ENCODE measurements at places on chromosomes 7 and 10.

- DNase-seq, result no peak
Measured at GRCh38 chr10:113470372-113471240, 82.2 kb upstream of the HABP2 start.

GRCh38 chr7:233249-234035 is 41.1 kb downstream of the FAM20C start:
- DNase-seq, result peak; percentile 61

DNA sequence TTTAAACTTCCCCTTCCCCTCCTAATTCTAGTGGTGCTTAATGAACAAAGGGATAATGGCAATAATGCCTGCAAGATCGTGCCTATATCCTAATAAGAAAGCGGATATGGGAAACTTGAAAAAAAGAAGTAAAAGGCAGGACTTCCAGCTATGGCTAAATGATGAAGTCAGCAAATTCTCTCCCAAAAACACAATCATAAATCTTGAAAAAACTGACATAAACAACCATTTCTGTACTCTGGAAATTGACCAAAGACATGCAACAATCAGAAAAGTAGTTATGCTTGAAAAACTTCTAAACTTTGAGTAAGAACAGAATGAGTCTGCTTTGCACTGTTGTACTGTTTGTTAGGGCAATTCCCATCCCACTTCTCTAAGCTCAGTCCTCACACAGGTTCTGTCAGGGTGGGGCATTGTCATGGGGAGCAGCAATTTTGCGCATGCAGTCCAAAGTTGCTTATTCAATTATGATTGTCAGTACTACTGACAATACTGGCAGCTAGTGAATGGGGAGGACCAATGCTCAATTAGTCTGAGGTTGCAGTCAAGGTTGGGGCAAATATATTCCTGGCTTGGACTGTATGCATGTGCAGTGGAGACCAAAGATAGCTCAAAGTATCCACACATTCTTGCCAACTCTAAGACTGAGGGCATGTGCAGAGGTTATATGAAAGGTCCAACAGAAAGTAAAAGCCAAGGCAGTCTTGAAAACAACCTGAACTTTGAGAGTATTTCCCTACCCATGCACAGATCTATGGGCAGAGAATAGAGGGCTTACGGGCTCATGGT is 34.1 kb upstream of the ARHGAP22 start:
- DNase-seq, result no peak

DNA sequence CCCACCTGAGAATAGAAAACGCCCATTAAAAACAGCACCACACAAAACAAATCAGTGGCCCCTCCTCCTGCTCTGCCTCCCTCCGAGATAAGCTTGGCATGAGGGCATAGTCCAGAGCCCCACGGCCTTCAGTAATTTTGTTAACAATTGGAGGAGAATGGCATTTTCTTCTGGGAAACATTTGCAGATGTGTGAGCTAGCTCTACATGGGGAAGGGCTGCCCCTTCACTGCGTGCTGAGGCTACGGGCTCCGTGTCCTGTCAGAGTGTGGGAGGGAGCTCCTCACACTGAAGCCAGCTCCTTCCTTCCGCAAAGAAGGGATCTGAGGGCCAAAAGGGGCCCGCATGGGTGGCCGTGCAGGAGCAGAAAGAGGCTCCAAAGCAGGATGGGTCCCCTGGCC is 15.2 kb downstream of the GRK5 start:
- no peak for DNase-seq

DNA sequence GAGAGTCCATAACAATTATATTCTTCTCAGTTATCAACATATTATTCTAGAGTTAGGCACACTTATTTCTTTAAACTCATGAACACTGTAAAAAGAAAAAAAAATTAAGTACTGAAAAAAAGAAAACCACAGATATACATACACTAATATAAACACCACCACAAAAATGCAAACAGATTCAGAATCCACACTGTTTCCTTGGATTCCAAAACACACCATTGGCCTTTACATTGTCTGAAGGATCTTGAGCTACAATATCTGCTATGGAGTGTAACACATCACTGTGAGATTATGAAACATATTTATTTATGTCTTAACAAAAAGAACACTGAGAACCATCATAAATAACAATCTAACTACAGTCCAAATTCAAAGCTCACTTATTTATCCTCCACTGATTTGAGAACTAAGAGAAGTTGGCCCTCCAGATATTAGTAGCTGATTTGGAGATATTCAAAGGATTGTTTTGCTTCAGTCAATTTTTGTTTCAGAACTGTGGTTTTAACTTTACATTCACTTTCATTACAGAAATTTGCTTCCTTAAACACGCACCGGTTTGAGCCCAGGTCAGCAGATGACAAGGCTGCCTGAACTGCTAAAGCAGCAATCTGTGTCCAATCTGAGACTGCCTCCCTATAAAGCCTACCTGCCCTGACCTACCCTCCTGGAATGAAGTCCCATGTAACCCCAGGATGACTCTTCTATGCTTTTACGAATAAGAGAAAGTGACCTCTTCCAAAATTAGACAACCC is 47.0 kb upstream of the CDK1 start:
- no peak for DNase-seq

- no peak for DNase-seq
Measured at GRCh38 chr10:35347121-35347562, 10.8 kb downstream of the CCNY start.

DNA sequence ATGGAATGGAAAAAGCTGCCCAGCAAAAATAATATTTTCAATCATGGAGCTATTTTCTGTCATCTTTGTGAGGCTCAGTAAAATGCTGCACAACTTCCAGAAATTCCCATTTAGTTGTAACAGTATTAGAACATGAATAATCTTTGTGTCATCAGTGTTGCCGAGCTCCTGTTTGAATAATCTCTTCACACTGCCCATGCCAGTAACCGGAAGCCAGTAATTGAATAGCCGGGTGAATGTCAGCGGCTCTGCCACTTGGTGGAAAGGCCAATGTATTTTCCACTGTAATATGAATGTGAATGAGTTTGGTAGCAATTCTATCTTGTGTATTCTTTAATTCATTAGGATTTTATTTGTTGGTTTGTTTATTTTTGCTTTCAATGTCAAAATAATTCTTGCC is 172.5 kb upstream of the INSYN2A start:
- DNase-seq, result no peak

DNA sequence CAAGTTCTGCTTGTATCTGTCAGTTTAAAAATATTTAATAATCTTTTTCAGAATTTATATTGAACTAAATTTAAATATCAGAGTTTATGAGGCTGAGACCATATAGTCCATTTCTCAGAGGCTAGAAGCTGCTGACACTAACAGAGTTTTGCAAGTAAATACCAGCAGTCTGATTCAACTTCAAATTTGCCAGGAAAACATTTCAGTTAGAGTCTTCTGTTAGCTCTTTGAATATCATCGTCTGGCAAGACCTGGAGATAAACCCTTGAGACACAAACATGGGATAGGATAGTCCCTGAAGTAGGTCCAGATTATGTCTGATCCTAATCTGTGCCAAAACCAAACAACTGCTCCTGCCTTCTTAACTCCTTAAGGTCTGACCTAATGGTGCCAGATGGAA is 472.8 kb upstream of the STEAP1 start:
- DNase-seq, result no peak

GRCh38 chr7:45701701-45702510 is 127.7 kb downstream of the ADCY1 start:
- no peak for DNase-seq

DNA sequence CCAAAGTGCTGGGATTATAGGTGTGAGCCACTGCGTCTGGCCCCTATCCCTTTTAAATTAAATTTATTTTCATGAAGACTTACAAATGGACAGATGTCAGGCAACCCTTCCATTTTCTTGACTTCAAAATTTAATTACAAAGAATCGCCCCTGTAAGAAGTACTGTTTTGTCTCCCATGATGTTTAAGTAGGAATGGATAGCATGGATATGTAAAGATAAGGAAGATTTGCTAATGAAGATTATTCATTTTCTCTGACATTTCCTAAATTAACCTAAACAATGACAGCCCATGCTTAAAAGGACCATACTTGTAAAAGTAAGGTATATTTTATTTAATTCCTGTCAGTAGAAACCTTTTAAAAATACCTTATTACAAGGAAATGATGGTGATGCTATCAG is 552.9 kb downstream of the GFRA1 start:
- no peak for DNase-seq

- DNase-seq, result peak; percentile 83
Measured at GRCh38 chr7:139058943-139059342, 23.1 kb upstream of the ZC3HAV1L start.

- peak; percentile 82 for DNase-seq
Measured at GRCh38 chr10:22252224-22252800, 34.5 kb upstream of the EBLN1 start.

- no peak for DNase-seq
Measured at GRCh38 chr10:53754596-53755250, 982.1 kb upstream of the MBL2 start.

GRCh38 chr10:131004276-131004675 is 307.2 kb downstream of the TCERG1L start:
- no peak for DNase-seq

DNA sequence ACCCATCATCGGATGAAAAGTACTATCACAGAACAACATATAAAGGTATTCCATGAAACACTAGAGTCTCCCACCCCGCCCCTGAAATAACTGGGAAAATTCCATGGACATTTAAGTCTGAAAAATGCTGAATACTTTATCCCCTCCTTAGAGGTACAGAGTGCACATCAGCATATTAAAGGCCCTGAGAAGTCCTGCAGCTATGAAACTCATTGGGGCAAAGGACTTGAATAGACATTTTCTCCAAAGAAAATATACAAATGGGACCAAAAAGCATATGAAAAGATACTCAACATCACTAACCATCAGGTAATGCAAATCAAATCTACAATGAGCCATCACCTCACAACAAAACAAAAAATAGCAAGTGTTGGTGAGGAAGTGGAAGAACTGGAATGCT is 18.9 kb downstream of the XPNPEP1 start:
- DNase-seq, result no peak

DNA sequence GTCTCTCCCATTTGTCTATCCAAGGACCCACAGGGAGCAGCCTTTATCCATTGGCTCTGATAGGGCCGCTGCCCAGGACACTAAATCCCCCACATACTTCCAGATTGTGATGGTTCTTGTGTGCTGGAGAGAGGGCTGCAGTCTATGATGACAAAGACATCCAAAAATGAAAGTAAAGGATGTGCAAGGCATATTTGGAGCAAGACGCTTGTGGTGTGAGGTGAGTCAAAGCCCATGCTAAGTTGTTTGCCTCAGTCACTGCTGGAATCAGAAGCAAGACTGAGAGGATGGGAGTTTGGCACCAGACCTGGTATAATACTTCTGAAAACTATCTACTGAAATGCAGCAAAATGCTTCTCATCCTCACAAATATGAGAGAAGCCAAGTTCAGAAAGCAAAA is 22.7 kb downstream of the ZNF22 start:
- no peak for DNase-seq

DNA sequence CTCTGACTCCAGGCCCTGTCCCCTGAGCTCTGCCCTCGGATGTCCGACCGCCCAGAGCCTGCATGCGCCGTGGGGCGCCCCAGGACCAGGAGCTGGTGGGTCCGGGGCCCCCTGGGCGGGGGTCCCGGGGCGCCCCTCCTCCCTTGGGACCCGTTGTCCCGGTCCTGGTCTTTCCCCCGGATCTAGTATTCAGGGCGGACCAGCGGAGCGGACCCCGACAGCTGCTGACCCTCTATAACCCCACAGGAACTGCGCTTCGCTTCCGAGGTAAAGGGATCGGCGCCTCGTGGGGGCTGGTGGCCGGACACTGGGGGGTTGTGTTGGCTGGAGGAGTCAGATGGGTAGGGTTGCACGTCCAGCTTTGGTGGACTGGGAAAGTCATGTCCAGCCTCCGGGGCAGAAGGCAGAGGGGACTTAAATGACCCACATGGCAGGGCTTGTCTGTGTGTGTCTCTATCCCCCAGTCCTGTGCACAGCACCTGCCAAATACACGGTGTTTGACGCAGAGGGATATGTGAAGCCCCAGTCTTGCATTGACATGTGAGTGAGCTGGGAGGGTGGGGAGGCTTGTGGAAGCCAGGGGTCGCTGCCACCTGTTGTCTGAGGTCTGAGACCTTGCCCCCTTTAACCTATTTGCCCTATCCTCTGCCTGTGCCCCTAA is 520 bp downstream of the MOSPD3 start:
- no peak for DNase-seq

GRCh38 chr10:130470973-130471372 is 334.8 kb downstream of the GLRX3 start:
- DNase-seq, result no peak

DNA sequence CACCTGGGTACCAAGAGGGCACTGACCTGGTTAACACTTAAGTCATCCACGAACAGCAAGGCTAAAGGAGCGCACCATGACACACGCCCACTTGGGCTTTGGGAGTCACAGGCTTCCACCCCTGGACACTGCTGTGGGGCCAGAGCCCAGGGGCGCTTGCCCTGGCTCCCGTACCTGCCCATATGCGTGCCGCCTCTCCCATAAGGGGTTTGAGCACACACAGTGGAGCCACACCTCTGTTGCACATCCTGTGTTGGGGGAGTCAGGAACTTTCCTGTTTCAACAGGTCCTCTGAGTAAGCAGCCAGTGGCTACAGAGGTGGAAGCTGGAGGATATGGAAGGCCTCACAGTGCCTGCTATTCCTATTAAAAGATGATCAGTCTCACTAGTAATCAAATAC is 152.0 kb downstream of the REEP3 start:
- DNase-seq, result no peak

DNA sequence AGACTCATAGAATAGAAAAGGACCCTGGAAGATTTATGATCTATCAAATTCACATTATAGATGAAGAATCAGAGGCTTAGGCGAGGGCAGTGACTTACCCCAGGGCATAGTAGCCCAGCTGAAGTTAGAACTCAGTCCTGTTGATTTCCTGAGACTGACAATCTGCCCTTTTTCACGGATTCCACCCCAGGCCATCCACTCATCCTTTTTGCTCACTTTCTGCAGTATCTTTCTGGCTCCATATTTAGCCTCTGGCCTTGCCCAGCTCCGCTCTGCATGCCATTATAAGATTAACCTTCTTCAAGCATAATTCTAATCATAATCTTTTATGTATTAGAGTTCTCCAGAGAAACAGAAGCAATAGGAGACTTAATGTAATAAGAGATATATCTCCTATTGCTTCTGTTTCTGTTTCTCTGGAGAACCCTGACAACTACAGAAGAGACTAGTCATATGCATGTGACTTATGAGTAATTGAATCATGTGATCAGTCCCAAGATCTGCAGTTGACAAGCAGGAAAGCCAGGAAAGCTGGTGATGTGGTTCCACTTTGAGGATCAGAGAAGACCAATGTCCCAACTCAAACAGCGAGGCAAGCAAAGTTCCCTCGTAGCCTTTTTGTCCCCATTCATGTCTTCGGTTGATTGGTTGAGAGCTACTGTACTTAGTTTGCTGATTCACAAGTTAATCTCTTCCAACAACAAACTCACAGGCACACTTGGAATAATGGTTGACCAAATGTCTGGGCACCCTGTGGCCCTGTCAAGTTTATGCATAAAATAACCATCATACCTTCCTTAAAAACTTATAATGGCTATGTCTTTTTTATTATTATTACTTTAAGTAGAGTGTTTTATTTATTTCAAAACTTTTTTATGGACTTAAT is 412.1 kb downstream of the SUGCT start:
- no peak for DNase-seq
